ENCODE measurements at places on chromosomes 12 and 14.

DNA sequence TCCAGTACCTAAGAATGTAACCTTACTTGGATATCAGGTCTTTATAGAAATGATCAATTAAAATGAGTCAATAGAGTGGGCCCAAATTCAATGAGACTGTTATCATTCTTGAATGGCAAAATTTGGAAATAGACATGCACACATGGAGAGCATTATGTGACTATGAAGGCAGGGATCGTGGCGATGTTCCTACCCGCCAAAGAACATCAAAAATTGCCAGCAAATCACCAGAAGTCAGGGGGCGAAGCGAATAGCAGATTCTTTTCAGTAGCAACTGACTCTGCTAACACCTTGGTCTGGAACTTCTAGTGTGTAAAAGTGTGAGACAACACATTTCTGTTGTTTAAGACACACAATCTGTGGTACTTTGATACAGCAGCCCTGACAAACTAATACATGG, 192.5 kb downstream of the ACSS3 start:
- DNase-seq: no peak

GRCh38 chr14:68426661-68427549, 366.0 kb downstream of the ZFP36L1 start:
- no peak for DNase-seq

GRCh38 chr14:71487449-71487848, 444.8 kb upstream of the RGS6 start:
- no peak for DNase-seq

DNA sequence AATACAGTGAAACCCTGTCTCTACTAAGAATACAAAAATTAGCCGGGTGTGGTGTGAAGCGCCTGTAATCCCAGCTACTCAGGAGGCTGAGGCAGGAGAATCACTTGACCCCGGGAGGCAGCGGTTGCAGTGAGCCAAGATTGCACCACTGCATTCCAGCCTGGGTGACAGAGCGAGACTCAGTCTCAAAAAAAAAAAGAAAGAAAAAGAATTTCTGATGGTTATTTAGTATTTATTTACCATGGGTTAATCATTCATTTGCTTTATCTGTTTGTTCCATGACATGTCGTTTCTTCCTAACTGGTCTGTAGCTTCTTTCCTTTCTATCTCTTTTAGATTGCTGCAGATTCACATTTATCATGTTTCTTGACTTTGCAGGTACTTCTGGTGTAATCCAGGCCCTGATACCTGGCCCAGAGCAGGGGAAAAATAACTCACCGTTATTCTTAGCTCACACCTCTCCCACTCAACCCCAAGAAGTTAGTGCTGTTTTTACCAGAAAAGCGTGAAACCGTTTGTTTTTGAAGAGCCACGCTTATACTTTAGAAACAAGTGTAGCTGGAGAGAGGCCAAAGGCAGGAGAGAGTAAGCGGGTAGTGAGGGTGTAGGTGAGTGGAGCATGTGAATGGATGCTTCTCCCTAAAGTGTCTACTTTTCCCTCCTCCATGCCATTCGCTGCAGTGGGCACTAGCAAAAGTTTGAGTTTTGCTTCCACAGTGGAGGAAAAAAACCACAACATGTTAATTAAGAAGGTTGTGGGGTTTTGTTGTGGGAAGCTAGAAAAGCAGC, 45.4 kb downstream of the SRGAP1 start:
- DNase-seq: no peak

DNA sequence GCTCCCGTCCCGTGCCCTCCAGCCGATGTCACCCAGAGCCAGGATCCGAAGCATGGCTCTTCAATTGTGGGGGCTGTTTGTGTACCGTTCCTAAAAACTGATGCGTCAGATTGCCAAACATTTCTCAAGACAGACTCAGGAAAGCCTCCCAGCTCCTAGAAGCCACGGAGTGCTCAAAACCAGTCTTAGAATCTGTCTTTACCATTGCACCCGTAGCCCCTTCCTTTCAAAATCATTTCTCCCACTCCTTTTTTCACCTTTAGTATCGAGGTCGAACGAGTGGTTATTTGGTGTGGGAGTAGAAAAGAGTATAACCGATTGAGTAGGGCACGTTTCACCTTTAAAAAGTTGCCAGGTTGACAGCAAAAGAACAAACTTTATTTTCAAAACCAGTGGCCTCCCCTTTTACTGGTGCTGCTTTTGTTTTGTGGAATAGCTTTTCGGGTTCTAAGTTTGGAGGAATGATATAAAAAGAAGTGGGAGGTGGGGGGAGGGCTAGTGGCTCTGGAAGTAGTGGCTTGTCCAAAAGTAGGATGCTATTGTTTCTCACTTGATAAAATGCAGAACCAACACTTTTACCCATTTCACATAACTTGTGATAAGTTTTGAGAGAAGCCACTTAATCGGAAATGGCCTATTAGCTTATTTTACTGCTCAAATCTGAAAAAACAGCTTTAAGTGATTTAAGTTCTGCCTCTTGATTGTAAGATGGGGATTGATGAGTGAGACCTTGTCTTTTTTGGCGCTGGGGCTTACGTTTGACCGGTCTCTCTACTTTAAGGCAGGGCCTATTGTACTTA, 803 bp downstream of the STK38L start:
- DNase-seq: no peak

DNA sequence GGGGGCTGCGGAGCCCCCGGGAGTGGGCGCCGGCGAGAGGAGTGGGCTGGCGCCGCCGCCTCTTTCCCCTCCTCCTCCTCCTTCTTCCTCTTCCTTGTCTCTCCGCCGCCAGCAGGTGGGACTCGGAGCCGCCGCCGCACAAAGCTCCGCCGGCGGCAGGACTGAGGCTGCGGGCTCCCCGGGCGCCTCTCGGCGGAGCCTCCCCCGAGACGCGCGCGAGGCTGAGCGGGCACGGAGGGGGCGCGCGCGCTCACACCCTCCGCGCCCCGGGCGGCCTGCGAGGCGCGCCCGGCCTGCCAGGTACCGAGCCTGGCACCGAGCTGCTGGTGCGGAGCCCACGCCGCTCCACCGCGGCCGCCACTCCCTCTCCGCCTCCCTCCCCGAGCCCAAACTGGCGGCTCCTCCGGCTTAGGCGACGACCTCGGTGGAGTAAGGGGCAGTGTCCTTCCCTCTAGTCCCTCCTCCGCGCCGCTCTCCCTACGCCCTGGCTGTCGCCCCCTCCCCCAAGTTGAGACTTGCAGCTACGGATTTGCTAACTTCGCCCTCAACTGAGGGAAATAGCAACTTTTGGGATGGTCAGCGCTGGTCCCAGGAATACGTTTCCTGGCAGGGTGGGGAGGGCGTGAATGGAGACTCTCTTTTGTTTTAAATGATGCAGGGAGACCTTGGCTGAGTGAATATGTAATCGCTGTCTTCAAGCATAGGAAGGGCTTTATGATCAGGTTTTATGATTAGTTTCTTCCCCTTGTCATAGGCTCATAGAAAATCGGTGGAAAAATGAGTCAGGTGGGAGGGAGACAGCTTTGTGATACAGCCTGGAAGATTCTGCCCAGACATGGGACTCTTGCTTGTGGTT, 199.5 kb upstream of the CAND1 start:
- peak; percentile 15 for DNase-seq

DNA sequence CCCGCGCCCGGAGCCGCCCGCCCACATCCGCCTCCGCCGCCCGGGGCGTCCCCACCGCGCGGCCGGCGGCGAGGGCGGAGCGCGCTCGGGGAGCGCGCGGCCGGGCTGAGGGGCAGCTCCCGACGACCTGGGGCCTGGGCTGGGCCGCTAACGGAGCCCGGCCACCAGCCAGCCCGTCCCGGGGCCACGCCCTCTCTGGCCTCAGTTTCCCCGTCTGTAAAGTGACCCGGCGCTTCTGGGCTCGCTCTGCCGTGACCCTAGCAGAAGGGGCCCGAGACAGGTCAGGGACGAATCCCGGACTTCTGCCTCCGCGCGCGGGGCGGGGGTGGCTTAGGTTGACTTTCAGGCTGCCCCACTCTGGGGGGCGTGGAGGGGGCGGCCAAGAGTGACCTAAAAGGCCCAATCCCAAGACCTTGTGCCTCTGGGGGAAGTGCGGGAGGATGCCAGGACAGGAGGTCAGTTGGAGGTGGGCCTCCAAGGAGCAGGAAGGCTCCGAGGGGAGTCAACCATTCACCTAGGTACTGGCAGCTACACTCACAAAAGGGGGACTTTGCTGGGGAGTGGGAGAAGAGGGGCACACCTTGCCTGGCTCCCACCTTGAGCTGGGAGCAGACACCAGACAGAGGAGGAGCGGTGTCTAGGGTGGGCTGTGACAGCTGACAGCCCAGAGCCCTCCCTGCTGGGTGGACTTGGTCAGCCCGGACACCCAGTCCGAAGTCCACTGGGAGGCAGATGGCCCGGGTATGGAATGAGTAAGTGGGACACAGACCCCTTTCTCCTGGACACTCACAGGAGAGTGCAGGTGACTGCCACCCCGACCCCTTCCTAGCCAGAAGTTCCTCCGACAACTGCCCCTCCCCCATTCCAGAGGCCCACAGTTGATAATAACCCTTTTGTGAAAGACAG, 486 bp upstream of the AKT1 start:
- DNase-seq: peak; percentile 53

Data from suppressor macrophage treated with lipopolysaccharide for 1 hour (primary cell).